ENCODE measurements at places on chromosomes 5 and 9. TPM values are rescaled to one million over a fixed set of nuclear protein-coding genes. Genes with fewer than 3 reads are reported as not detected.

The ANKRD18A gene
- total RNA-seq = under 0.01 TPM

DNA sequence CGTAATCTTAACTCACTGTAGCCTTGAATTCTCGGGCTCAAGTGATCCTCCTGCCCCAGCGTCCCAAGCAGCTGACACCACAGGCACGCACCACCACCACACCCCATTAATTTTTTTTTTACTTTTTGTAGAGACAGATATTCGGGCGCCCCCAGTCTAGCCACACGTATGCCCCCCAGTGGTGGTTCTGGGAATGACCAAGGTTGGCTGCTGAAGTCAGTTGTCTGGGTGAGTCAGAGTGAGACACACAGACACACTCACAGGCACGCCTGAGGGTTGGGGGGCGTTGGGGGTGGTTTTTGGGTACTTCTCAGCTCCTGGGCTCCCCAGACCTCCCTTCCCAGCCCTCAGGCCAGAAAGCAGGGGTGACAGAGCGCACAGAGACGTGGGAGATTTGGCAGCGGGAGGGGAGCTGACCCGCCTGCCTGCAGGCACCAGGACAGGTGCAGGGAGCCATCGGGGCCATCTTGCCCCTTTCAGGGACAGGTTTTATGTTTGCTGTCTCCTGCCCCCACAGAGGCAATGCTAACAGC lies 4.2 kb upstream of the ENTPD8 start:
- DNase-seq = peak; percentile 80

DNA sequence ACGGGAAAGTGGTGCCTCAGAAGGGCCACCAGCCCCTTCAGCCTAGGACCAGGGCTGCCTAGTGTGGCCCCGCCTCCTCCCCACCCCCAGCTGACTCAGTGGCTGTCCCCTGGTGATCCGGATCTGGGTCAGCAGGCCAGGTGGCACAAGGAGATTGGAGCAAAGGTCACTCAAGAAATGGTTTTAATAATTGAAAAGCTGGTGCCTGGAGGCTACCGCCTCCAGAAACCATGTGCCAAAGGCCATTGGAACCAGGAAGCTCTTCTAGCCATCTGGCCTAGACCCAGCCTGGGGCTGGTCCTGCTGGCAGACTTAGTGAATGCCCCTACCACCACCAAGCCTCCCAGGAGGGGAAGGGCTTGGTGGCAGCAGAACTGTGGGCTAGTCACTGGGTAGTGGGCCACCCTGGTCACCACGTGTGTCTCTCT lies 1.5 kb downstream of the ST6GALNAC4 start:
- no peak for DNase-seq

GRCh38 chr5:110054240-110054639 lies 364.5 kb downstream of the MAN2A1 start:
- peak; percentile 48 for DNase-seq

DNA sequence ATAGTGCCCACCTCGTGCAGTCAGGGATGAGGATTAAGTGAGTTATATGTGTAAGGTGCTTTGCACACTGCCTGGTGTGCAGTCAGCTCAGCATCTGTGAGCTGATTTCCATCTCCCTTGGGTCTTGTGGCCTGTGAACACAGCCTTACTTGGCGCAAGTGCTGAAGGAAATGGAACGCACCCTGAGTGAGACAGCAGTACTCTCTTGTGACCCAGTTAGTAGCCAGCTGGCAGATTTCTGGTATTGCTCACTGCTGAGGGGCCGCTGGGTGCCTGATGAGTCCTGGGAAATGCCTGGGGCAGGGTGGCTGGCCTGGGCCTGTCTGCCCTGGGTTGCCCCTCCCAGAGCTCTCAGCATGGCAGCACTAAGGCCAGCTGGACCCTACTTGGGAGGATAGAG lies 90.9 kb upstream of the BOD1 start:
- peak; percentile 61 for DNase-seq

GRCh38 chr5:178081571-178082243 lies 31.6 kb upstream of the N4BP3 start:
- no peak for DNase-seq

DNA sequence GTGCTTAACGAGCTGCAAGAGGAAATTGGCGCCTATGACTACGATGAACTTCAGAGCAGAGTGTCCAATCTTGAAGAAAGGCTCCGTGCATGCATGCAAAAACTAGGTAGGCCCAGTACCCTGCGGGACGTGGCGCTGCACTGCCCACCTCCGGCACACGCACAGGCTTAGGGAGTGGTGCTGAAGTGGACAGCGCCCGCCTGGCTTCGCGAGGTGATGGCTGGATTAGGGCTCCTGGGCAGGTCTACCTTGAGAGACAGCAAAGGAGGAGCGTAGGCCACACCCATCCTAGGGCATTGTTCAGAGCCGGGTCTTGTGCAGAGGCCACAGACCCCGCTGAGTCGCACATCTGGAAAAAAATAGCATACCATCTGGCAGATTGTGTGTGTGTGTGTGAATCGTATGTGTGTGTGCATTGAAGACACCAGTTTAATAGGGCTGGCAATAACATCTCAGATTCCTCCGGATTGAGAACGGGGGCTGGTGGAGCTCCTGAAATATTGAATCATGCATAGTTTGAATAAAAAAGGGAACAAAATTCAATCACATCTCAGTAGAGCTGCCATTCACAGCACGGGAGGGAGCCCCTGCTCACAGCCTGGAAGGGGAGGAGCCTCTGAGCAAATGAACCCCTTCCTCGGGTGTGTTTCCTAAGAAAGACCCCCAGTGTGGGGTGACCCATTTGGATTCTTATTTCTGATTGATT lies 11.1 kb downstream of the OLFM1 start:
- peak; percentile 3 for DNase-seq

- peak; percentile 8 for DNase-seq
Observed at GRCh38 chr9:72809586-72809985, 143.3 kb downstream of the ALDH1A1 start.

DNA sequence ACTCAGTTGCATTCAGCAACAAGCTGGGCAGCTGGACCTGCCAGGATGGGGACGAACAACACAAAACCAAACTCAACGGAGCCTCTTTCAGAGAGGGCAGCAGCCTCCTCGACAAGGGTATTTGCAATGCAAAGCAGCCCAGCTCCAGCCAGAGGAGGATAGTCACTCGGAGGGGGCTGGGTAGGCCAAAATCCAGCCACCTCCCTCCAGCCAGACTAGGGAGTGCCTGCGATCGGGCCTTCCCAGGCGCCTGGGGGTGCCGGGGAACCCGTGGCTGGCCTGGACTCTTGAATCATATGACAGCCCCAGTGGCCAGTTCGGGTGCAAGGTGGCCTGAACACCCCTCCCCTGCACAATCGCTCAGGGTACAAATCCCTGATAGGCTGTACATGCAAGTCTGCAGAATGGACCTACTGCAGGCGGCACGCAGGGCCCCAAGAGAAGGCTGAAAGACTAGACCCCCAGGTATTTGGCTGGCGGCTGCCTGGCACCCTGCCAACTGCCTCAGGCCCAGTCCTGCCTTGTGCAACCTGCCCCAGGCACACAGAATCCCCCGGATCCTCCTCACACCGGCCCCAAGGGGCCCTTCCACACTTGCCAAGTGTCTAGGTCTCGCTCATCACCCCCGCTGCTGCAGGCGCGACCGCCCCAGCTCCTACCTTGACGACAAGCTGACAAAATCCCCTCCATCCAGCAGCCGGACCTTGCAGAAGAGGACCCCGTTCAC lies 1.3 kb downstream of the EEIG1 start:
- DNase-seq = peak; percentile 62

GRCh38 chr5:158809310-158809850 lies 290.3 kb downstream of the EBF1 start:
- no peak for DNase-seq

DNA sequence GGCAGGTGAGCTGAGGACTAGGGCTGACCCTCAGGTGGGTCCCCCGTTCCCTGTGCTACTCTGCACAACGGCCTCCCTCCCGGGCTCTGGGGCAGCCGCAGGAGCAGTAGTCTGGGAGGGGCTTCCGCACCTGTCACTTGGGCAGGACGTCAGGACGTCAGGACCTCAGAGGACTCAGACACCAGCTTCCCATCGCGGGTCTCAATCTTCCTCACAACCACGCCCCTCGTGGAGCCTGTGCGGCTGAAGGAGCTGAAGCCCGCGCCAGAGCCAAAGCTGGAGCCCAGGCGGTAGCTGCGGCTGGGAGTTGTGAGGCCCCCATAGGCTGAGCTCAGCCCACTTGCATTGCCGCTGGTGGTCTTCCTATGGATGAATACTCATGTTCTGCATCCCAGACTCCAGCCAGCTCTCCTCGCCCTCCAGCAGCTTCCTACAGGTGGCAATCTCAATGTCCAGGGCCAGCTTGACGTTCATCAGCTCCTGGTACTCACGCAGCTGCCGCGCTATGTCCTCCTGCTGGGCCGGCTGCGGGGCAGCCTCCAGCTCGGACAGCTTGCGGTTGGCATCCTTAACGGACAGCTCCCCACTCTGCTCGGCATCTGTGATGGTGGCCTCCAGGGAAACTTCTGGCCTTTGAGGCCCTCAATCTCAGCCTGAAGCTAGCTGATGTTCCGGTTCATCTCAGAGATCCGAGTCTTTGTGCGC lies 381.4 kb upstream of the RGMB start:
- DNase-seq = no peak

Data from fibroblast of villous mesenchyme (primary cell).